ENCODE measurements at places on chromosomes 13 and 19. TPM values are rescaled to one million over a fixed set of nuclear protein-coding genes. Genes with fewer than 3 reads are reported as not detected.

SYNGR4 gene
- not detected for total RNA-seq

PDE4C gene
- 0.90 TPM for total RNA-seq

AMER2 gene
- not detected for total RNA-seq

DNA sequence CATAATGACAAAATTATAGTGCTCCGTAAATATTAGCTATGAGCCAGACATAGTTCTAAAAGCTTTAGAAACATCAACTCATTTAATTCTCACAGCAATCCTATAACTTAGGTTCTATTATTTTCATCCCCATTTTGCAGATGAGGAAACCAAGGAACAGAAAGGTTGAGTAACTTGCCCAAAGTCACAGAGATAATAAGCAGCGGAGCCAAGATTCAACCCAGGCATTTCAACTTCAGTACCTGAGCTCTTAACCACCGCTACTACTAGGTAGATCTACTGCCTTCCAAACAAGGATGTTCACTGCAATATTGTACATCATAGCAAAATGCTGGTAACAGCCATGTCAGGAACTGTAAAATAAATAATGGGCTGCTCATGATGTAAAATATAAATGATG is 39.9 kb downstream of the ELF1 start:
- no peak for DNase-seq

GRCh38 chr19:17495639-17496296 is 15.7 kb upstream of the PGLS start:
- DNase-seq, result no peak

DNA sequence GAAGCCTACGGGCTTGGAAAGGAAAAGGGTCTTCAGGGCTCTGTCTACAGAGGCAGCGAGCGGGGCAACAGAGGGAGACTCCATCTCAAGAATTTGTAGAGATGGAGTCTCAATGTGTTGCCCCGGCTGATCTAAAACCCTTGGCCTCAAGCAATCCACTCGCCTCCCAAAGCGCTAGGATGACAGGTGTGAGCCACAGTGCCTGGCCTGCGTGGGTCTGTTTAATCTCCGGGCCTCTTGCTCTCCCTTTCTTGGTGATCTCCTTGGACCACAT is 8.1 kb downstream of the RPS9 start:
- no peak for DNase-seq

GRCh38 chr19:35143818-35144217 is 763 bp downstream of the FXYD7 start:
- no peak for DNase-seq

DNA sequence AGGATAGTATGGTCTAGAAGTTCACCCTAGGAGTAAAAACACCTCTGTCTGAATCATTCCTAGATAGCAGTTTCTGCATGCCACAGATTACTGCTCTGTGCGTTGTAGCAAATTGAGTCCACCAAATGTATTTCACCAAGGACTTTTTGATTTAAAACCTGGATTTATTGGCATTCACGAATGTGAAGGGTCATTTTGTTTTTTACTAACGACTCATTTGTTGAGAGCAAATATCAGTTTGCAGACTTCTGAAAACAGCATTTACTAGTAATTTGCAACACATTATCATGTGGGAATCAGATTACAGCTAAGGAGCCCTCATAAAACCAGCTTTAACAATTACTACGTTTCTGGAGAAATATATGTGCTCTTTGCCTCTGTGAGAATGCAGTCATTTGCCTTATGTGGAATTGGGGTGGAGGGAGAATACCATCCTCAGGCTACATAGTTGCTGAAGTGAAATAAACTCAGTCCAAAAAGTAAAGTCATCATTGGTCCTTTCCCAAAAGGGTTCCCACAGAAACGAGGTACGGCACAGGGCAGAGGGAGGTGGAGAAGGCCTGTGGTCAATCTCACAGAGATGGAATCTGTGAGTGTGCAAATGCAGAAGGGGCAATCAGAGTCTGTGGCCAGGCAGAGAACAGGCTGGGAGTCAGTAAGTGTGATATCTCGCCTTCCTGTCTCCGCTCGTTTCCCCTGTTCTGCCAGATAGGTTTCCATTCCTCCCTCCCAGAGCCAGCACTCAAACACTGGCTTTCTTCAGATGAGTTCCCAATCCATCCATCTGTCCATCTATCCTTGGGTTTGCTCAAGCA is 63.1 kb downstream of the DLEU7 start:
- no peak for DNase-seq

DNA sequence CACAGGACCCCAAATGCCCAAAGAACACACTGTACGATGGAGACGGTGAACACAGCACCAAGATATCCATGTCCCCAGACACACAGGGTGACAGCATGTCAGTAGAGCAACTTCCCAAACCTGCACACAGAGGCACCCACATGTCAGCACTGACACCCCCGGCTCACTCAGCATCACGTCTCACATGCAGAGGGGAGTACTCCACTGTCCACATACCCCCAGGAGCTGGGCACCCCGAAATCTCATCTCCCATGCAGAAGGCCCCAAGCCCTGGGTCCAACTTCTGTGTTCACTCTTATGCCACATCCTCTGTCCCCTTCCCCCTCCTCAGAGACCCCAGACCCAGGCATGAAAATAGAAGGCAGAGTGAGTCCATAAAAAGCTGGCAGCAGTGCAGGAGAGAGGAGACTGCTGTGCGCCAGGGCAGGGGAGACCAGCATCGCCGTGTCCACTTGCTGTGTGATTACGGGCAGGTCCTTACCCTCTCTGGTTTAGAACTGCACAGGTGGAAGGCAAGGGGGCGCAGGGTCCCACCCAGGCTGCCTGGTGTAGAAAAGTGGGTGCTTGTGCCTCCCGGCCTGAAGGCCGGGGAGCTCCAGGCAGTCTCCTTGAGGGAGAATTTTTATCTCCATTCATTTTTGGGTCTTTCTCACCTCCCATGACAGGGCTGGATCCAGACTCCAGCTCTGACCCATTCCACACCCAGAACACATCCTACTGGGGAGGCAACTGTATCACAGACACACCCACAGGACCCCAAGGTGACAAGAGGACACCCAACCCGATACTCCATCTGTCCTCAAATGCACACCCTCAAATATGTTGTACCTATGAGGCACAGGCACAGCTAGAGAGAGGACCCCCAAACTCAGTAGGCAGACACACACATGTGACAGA is 17.0 kb downstream of the ERFL start:
- no peak for DNase-seq

GRCh38 chr13:91112201-91112923 is 235.1 kb upstream of the MIR17HG start:
- no peak for DNase-seq

Measured in posterior vena cava (tissue), 2 donors.